ENCODE measurements at places on chromosomes 3 and 15.
A peak's percentile ranks its signal among the peaks of the same experiment; 100 is the strongest.

DNA sequence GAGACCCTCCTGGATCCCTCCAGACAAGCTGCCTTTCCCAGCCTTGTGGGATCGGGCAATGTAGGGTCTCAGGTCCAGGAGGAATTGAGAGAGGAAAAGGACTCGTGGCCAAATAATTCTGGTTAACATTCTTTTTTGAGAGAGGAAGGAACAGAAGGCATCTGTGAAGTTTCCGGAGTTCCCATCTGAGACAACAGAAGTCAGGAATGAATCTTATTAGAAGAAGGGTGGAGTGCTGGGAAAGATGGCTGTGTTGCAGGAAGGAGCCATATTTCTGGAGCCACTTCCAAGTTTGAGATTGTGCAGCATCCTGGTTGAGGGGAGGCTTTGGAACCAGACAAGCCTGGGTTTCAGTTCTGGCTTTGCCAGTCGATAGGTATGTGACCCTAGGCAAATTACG, 9.4 kb downstream of the BOC start:
- DNase-seq: no peak

- DNase-seq: no peak
These were observed 185.2 kb upstream of the ARL6 start for GRCh38 chr3:97579365-97579764.

DNA sequence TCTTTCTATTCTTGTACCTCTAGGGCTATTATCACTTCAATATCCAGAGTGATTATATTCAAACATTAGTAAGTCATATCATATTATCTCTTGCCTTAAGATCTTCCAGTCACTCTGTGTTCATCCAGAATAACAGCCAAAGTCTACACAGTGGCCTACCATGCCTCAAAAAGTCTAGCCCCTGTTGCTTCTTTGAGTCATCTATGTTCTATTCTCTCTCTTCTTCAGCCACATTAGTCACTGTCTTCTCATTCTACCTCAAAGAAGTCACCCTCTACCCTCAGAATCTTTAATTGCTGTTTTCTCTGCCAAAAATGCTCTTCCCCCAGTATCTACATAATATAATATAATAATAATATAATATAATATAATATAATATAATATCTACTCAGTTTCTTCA, 356.0 kb downstream of the NLGN1 start:
- DNase-seq: no peak

GRCh38 chr3:4739289-4740236, 239.7 kb upstream of the BHLHE40 start:
- no peak for DNase-seq

GRCh38 chr3:4474683-4475490, 7.8 kb upstream of the SUMF1 start:
- DNase-seq: no peak

- DNase-seq: no peak
These were observed 149.7 kb upstream of the NUDT16 start for GRCh38 chr3:131231710-131232389.

GRCh38 chr15:100722551-100723314, 120.3 kb downstream of the ASB7 start:
- no peak for DNase-seq

- peak; percentile 43 for DNase-seq
These were observed 29.7 kb upstream of the STRIT1 start for GRCh38 chr3:155323063-155323666.

DNA sequence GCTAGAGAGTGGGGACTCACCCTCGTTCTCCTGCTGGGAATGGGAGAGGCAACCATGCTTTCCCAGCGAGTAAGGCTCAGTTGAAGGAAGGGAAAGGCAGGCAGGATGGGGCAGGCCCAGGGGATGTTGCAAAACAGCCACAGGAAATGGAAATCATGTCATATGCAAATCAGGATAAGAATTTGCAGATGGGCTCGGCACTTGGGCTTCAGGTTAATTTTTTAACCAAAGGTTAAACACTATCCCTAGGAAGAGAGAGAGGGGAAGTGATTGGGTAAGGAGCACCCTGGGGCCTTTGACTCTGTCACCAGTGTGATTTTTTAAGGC, 14.6 kb upstream of the PLA2G4E start:
- DNase-seq: no peak

- no peak for DNase-seq
These were observed 8.9 kb upstream of the KBTBD8 start for GRCh38 chr3:66989241-66989640.

DNA sequence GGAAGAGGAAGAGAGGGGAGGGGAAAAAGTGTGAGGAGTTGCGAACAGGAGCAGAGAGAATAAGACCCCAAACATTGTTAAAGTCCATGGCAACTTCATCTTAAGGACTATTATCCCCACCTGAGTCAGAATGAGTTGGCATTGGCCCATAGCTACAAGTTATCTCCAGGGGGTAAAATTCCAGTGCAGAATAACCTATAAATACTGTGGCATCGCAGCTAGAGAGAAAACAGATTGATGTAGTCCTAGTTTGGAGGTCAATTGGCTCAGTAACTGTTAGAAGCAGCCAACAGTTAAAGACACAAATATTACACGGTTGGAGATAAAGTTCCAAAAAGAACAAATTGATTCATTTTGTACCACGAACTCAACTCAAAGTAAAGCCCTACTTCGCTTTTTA, 313.9 kb upstream of the CCDC54 start:
- DNase-seq: no peak

GRCh38 chr3:50236484-50237132, 604 bp downstream of the GNAI2 start:
- no peak for DNase-seq

- no peak for DNase-seq
These were observed 58.9 kb upstream of the GOLGA8J start for GRCh38 chr15:30023798-30024295.

- no peak for DNase-seq
These were observed 774 bp downstream of the IMP3 start for GRCh38 chr15:75639191-75639708.

- DNase-seq: peak; percentile 87
These were observed 91.3 kb downstream of the TMEM266 start for GRCh38 chr15:76150971-76151598.

Data from neural crest cell (in vitro differentiated cells).